ENCODE measurements at places on chromosomes 11 and 22. TPM values are rescaled to one million over a fixed set of nuclear protein-coding genes. Genes with fewer than 3 reads are reported as not detected.
A peak's percentile ranks its signal among the peaks of the same experiment; 100 is the strongest.

The TENM4 gene
- 6.1 TPM for polyA plus RNA-seq

DNA sequence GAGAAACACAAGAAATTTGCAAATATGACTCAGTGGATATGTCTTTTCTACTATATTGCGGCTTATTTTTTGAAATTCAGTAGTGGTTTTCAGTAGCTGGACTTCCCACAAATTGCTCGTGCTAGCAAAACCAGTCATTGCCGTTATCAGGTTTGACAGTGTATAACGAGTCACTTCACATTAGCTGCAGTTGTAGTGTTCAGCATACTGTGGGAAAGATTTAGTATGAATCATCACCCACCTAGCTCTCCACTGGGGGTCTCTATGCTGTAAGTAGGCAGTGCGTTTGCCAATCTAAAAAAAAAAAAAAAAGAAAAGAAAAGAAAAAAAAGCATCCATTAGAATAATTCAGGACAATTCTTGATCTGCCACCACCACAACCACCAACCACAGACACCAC, 1318.9 kb downstream of the LRRC4C start:
- no peak for DNase-seq

GRCh38 chr11:62882788-62883501, 2.2 kb downstream of the SLC3A2 start:
- DNase-seq: no peak

DNA sequence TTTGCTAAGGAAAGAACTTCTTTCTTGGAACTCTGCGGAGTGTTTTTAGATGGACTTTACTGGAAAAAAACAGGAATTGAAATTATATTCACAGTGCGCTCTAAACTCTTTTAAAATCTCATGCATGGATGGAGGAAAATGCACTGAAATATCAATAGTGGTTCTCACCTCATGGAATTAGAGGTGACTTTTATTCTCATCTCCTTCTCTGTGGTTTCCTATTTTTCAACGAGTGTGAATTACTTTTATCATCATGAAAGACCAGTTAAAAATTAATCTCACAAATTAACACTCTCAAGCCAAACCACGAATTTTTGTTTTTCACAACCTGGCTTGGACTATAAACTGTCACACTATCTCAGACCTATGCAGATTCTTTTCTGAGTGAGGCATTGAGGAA, 16.6 kb downstream of the BMAL1 start:
- no peak for DNase-seq

DNA sequence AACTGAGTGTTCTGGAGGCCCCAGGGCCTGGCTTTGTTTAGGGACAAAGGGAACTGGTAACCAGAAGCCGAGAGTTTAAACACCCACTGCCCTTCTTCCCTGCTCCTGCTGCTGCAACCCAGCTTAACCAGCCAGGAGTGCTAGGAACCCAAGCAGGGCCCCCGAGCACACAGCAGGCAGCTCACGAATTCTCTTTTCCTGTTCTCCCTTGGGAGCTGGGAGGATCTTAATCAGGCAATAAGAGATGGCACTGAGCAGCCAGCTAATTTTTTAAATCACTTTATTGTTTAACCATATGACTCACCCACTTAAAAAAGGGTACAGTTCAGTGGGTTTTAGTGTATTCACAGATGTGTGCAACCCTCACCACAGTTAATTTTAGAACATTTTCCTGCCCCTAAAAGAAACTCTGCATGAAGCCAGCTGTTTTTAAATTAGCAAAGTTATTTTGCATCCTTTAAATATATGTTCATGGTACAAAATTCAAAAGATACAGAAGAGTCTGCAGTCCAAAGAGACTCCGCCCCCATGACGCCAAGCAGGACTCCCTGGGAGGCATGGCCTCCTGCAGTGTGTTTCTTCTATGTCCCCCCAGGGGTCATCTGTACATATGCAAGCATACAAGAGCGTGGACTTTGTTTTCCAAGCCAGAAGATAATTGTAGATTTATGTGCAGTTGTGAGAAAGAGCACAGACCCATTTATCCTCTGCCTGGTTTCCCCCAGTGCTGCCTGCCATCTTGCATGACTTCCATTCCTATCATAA, 18.9 kb upstream of the PPP6R3 start:
- DNase-seq: no peak

DNA sequence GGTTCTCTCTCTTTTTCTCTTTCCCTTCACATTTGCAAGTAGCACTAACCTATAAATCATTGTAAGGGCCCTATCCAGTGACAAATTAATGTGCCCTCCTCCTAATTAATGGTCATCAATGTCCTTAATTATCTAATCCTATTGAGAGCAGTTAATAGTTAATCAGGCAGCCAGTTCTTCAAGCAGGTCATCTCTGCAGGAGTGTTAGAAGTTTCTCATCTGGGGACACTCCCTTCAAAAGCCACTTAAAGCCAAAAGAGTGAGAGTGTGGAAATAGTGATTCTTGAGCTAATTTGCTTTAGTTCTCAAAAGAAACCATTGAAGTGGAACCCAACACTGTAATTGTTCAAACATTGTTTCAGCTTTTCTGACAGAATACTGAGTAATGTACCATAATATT, 141.6 kb downstream of the ELP4 start:
- DNase-seq: no peak

DNA sequence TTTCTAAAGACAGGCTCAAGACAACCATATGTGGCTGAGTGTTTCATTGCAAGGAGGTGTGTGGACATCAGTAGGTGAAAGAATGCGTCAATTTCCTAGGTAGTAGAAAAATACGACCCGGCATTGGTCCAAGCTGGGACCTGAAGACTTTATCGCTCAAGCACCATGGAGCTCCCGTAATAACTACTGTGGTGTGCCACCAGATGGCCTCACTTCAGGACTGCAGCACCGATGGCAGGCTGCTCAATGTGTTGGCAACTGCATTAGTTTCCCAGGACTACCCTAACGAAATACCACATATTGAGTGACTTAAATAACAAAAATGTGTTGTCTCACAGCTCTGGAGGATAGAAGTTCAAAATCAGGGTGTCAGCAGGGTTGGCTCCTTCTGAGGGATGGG, 72.4 kb upstream of the FAT3 start:
- no peak for DNase-seq

- no peak for DNase-seq
These were observed 12.8 kb downstream of the PRR5 start for GRCh38 chr22:44714703-44715350.

DNA sequence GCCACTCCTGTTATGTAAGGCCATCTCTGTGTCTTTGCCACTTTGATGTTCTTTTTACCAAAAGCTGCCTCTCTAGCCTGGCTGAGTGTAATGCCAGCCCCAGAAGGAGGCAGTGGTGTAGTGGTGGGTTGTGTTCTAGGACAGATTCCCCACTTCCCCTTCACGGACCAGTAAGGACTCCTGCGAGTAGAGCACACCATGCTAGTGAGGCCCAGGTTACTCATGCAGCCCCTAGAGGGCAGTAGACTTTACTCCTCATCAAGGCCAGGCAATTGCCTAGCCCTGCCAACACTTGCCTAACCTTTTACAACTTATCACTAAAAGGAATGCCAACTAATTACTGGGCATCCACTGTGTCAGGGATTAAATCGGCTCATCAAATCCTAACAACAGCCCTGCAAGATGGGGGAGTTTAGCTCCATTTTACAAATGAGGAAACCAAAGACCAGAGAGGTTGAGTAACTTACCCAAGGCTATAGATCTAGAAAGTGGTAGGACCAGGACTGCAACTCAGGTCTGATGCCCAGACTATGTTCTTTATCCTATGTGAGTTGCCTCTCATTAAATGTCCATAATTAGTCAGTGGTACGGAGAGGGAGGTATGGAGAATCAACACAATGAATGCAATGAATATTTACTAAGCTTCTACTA, 75.3 kb downstream of the APIP start:
- DNase-seq: no peak

- DNase-seq: no peak
These were observed 55.6 kb upstream of the LYVE1 start for GRCh38 chr11:10623797-10624761.

The BIRC3 gene
- polyA plus RNA-seq: 1.6 TPM

DNA sequence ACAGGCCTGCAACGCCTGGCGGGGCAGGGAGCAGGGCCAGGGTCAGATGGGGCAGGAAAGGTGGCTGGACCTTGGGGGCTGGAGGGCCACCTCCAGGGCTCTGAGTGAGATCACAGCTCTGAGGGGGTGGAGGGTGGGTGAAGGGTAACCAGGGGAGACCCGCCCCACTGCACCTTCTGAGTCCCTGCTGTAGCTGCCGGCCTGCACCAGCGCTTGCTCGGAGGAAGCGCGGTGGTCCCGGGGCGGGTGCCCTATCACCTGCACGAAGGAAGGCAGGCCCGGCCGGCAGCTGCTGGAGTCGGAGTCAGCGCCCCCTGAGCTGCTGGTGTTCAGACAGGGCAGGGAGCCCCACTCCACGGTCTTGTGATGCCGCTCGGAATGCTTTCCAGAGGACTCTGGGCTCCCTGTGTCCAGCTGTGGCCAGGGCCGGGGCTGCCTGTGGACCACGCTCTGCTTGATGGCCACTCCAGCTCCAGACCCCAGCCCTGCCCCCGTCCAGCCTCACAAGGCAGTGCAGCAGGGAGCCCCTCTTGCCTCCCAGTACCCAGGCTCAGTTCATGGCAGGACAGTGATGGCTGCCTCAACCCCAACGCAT, 3.8 kb downstream of the LMNTD2 start:
- DNase-seq: no peak

The GAL gene
- polyA plus RNA-seq: 0.24 TPM

GRCh38 chr11:545171-545570, 7.8 kb downstream of the LRRC56 start:
- no peak for DNase-seq

The KCNJ11 gene
- polyA plus RNA-seq: 28.1 TPM

The BSCL2 gene
- polyA plus RNA-seq: 20.5 TPM

- DNase-seq: no peak
These were observed 32.2 kb downstream of the P4HA3 start for GRCh38 chr11:74279256-74279655.

DNA sequence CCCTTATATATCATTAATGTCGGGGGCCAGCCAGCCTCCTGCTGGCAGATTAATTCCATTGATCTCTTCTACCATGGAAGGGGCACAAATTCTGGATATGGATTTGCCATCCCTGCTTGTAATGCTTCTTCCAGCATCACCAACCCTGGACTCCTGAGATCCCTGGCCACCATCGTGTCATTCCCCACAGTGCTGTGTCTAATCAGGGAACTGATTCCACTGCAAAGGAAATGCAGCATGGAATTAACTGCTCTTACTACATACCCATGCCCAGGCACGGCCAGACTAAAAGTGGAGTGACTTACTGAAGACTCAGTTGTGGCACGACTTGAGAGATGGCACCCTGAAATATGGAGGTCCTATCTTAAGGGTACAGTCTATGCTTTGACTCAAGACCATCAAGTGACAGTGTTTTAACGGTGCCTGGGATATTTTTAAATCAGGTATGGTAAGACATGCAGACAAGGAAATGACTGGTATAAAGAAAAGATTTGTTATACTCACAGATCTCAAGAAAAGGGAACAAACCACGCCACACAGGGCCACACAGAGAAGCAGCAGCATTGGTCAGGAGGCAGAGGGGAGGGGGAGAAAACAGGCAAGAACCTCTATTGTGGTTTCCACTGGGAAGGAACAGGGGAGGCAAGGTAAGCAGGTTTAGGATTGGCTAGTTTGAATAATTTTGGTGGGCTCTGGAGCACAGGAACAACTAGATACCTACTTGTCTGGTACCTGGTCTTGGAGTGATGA, 65.1 kb downstream of the IGLL5 start:
- no peak for DNase-seq

DNA sequence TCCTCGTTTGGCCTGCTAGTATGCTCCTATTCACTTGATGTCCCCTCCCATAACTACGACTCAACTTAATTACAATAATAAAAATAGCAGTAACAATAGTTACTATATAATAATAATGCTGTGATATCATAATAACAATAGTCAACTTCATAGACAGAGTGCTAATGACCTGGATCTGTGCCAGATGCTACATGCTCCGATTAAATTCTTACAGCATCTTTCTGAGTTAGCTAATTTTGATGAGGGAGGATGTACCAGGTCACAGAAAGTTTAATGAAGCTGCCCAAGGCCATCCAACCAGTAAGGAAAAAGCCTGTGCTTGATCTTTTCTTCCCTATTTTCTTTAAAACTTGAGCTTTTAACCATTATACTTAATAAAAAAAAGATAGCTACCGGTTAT, 413.4 kb upstream of the LRRC4C start:
- DNase-seq: no peak

- peak; percentile 89 for DNase-seq
These were observed at the start of gene LRRC74B for GRCh38 chr22:21045585-21046294. LRRC74B (plus strand) TSS chr22:21045946; CDS start chr22:21045987, 41 bp downstream.

- no peak for DNase-seq
These were observed 30.8 kb upstream of the CELSR1 start for GRCh38 chr22:46568102-46568809.

GRCh38 chr11:128187377-128187776, 400.0 kb downstream of the ETS1 start:
- no peak for DNase-seq

GRCh38 chr11:36953976-36954375, 355.9 kb upstream of the RAG2 start:
- peak; percentile 49 for DNase-seq

DNA sequence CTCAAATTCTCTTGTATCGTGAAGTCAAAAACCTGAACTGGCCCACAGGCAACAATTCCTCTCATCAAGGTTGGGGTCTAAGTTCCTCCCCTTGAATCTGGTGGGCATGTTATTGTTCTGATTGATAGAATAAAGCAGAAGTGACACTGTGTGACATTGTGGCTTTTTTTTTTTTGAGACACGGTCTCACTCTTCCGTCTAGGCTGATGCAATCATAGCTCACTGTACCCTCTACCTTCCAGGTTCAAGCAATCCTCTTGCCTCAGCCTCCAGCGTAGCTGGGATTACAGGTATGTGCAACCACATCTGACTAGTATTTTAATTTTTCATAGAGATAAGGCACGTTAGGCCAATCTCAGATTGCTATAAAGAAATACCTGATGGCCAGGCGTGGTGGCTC, 8.9 kb upstream of the PELI3 start:
- no peak for DNase-seq

GRCh38 chr11:11244470-11245080, 108.5 kb downstream of the CSNK2A3 start:
- DNase-seq: no peak

- no peak for DNase-seq
These were observed 50.1 kb downstream of the DDX6 start for GRCh38 chr11:118740892-118741291.

DNA sequence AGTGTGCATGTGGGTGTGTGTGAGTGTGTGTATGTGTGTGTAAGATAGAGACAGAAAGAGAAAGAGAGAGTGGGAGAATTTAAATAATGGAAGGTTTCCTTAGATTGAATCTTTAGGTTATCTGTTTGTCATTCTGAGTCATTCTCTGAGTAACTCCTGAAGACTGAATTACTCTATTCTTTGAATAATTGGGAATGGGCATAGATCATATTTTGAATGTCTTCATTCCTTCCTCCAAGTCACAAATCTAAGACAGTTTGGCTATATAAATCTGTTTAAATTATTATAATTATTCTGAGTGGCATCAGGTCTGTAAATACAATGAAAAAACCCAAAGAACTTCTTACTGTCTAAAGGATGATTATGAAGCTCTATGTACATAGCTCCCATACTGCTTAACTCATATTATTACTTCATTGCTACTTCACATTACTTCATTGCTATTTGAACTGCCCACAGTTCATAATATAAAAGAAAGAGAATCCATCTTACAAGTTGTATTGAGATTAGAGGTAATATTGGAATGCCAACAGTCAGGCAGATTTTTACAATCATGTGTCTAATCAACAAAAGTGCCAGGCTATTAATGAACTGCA, 346.6 kb upstream of the CCDC179 start:
- DNase-seq: no peak
